ENCODE measurements at places on chromosomes 12 and 14.
A peak's percentile ranks its signal among the peaks of the same experiment; 100 is the strongest.

- DNase-seq = no peak
Measured at GRCh38 chr14:91143862-91144261, 30.0 kb downstream of the DGLUCY start.

DNA sequence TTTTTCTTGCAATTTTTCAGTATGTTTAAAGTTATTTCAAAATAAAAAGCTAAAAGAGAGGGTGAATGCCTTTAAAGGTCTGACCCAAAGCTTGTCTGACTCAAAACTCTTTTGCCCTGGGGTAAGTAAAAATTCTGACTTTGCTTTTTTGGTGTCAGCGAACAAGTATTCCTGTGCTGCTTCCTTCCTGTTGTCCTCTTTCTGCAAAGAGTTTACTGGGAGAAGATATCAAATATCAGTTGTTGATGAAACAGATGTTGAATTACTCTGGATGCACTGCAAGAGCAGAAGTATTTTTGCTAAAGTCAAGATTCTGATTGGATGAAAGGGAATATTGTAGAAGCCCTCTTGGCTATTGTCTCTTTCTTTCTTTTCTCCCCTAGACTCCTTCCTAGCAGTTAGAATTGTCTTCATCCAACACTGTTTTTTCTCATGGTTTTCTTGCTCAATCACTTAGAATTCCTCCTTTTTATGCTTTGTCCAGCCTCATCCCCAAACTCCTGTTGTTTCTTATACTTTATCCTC lies 62.0 kb downstream of the DACT1 start:
- DNase-seq = no peak

DNA sequence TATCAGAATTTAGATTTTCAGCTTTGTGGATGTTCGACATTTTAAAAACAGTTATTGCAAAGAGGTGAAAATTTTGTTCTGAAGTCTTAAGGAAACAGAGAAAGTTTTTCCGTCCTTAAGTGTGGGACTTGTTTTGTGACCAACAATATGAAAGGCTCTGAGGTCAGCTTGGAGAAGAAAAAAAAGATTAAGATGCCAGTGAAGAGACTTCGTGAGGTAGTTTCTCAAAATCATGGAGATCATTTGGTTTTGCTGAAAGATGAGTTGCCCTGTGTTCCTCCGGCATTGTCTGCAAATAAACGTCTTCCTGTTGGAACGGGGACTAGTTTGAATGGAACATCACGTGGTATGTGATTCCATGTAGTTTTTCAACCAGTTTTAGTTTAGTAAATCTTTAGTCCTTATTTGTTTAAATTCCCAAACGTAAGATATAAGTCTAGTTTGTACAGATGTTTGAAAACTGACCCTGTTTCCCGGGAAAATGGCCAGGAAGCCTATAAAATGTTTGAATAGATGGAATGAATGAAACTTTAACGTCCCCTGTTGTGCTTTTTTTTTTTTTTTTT lies 682 bp downstream of the KIAA0586 start:
- DNase-seq = peak; percentile 33

DNA sequence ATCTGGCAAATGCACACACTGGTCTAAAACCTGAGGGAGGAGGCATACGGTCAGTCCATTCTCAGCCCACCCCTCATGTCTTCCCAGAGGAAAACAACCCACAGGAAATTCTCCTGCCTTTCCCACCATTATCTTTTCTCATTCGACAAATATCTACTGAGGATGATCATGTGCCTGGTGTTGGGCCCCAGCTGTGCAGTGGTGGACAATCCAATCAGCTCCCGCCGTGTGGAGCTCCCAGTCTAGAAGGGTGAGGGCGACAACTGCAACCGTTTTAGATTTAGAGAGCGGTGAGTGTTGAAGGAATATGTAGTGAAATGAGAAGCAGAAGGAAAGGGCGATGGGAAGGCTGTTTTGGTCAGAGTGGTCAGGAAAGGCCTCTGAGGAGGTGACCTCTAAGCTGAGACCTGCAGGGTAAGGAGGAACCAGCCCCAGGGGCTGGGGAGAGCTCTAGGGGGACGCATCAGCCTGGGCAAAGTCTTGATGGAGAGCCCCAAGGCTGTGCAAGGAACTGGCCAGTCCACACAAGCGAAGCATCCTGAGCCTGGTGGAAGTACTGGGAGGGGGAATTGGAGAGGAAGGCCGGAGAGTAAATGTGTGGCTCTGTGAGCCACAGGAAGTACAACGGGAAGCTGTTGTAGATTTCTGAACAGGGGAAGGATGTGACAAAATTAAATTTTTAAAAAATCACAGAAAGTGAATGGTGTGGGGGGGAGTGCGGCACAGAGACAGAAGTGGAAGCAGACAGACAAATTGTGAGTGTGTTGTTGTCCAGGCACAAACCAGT lies 192.8 kb downstream of the NTF3 start:
- no peak for DNase-seq

DNA sequence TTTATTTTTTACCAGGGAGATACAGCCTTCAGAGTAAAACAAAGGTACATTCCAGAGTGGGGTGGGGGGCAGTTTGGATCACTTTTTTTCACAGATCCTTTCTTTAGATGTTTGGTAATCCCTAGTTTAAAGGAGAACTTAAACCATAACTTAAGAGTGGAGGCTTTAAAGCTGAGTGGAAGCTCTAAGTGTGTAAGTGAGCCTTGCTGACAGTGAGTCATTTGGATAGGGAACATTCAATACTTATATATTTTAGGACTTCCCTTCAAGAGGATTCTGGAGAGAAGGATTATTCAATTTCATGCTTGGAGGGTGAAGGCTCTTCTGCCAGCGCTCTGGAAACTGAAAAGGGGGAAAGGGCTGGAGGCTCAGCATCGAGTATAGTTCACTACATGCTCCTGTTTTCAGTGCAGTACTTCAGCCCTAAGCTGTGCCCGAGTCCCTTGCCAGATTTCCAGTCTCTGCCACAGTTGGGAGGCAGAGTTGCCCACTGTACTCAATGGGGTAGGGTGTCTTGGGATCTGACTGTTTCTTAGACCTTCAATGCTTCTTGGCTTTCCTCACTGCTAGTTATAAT lies 8.4 kb downstream of the PRKAG1 start:
- no peak for DNase-seq

DNA sequence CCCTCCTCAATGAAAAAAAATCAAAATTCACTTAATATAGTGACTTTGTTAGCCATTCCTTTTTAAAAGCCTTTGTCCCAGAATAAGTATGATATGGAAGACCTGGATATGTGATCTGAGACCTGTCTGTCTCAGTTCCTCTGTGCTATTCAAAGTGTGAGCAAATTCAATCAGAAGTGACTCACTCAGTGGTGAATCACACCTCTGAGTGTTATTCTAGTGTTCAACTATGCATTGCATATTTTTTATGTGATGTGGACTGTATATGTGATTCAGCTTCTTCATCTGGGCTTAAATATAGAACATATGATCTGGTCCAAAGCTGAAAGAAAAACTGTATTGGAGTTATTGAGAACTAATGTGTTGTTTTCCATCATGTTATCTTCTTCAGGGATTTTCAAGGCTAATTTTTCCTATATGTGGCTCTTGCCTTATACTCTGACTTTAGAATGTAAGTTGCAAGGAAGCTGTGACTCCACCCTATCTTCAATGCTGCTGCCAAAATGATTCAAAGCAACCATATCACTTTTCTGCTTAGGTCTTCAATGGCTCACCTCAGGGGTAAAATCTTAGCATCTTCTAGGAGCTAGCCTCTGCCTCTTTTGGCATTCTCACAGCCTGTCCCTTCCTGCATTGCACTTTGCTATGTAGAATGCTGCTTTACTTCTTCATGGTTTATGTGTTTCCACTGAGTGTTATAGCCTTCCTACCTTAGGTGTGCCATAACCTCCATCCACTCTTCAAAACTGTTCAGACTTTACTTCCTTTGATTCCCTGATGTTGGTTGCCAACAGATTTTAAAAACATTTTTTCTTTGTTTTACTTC lies 169.8 kb downstream of the OTOGL start:
- DNase-seq = peak; percentile 54

DNA sequence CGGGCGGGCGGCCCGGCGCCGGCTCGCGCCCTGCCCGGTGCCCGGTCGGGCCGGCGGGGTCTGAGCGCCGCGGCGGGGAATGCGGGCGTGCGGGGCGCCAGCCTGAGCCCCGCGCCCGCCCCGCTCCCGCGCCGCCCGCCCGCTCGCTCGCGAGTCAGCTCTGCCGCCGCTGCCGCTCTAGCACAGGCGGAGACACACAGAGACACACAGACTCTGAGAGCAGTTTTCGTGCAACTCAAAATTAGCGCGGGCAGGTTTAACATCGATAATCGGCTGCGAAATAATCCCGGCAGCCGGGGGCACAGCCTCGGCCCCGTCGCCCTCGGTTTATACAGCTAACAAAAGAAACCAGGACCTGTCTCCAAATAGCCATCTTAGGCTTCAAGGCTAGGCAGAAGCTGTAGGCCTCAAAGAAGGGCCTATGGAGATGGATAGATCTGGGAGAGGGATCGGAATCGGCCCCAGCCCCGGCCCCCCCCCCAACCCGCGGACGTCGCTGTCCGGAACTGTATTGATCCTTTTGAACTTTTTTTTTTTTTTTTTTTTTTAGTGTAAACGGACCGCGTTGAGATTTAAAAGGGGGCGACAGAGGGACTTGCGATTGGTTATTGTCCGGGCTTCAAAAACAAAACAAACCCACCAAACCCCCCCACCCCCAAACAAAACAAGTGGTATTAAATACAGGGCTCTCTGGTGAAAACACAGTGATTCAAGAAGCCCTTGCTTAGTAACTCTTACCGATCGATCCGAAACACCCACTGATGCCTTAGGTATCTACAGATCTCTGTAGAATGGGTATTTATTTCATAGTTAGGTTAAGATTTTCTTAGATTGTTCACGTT lies 1.1 kb downstream of the ARID2 start:
- DNase-seq = no peak

- peak; percentile 27 for DNase-seq
Measured at GRCh38 chr12:96986883-96987523, 79.9 kb downstream of the NEDD1 start.

DNA sequence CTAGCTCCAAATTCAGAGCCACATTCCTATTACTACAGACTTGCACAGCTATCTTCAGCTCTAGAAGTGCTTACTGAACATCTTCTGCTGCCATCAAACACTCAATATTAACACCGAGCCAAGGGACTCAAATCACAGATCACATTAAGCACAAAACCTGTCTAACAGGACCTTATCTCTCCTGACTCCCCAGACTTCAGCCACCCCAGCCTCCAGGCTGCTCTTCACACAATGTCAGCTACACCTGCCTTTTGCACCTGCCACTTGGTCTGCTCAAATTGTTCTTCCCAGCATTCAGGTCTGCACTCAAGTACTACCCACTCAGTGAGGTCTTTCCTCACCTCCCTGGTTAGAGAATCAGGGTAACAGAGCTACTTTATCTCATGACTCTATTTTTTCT lies 57.1 kb downstream of the GALC start:
- DNase-seq = no peak

DNA sequence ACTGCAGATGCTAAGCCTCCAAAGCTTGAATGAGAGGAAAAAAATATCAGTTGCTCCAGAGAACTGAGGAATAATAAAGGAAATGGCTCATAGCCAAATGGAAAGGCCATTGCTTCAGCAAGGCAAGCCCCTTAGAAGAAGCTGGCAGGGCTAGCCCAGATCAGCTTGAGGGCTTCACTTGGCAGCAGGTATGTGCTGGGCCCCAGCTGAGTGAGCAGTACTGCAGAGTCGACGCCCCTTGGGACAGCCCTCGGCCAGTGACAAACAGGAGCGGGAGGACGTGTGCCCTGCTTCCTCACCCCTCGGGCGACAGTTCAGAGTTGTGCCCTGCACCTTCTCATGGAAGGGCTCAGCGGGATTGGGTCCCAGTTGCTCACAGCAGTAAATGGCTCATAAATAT lies 1031.2 kb upstream of the TMEM132C start:
- no peak for DNase-seq

- no peak for DNase-seq
Measured at GRCh38 chr12:104873374-104873773, 84.7 kb downstream of the SLC41A2 start.

GRCh38 chr12:121775501-121775900 lies 18.0 kb downstream of the RHOF start:
- DNase-seq = no peak

GRCh38 chr14:74346341-74346740 lies 1.9 kb upstream of the VRTN start:
- no peak for DNase-seq

DNA sequence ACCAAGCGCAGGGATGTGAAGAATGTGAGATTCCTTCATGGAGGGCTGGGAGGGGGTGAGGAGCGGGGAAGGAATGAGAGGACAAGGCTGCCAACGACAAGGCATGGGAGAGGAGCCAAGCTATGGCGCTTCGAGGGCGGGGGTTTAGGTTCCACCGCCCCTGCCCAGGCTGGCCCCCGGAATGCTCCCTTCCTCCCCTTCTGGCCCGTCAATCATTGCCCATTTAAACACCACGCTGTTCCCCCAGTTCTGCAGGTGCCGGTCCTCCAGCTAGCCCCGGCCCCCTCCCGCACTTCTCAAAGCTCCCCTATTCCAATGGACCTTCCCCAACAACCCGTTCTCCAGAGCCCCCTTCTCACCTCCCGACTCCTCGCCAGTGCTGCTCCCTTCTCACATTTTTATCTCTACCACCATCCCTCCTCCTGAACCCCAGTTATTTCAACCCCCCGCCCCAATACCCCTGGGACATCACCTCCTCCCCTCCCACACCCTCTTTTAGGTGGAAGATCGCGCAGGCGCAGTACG lies 428 bp downstream of the RNF41 start:
- DNase-seq = no peak

DNA sequence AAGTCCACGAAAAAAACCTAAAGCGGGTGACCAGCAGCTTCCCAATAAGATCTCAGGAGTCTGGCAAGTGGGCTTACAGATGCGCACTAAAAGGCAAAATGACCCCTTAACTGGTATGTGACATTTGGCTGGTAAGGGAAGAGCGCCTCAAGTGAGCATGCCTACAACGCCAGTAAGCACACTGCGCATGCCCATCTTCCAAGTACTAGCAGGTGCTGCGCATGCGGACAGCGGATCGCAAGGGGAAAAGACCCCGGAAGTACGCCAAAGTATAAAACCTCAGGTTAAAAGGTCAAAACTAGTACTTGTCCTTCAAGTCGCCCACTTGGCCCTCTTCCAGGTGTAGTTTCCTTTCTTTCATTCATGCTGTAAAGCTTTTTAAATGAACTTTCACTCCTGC lies 518.5 kb upstream of the MDGA2 start:
- no peak for DNase-seq

GRCh38 chr12:46103559-46104383 lies 113.4 kb upstream of the SCAF11 start:
- DNase-seq = no peak

GRCh38 chr12:110223777-110224378 lies 57.2 kb upstream of the ATP2A2 start:
- DNase-seq = no peak

Measured in HCT116 (cell line).